ENCODE measurements at places on chromosomes 16 and 17.

DNA sequence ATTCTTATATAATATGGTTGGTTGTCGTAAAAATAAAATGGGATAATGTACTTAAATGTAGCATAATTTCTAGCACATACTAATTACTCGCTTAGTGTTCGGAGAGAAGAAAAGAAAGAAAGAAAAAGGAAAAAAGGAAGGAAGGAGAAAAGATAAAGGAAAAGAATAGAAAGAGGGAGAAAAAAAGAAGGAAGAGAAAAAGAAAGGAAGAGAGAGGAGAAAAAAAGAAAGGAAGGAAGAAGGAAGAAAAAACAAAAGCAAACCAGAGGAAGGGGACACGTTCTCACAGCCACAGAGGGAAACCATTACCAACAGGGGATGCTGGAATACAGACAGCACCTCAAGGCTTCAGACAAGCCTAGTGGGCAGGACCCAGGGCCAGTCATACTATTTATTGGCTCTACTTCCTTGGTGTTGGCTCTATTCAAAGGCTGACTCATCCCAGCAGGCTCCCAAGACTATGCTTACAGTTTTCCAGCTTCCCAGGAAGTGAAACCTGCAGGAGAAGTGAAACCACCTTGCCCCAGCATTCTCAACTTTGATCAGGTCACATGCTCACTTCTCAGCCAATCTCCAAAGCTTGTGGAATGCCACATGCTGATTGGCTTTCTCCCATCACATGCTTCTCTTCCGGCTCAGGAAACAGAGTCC lies 273.5 kb upstream of the IRX5 start:
- DNase-seq: no peak

- no peak for DNase-seq
These were observed 53.6 kb downstream of the RMI2 start for GRCh38 chr16:11398851-11399250.

DNA sequence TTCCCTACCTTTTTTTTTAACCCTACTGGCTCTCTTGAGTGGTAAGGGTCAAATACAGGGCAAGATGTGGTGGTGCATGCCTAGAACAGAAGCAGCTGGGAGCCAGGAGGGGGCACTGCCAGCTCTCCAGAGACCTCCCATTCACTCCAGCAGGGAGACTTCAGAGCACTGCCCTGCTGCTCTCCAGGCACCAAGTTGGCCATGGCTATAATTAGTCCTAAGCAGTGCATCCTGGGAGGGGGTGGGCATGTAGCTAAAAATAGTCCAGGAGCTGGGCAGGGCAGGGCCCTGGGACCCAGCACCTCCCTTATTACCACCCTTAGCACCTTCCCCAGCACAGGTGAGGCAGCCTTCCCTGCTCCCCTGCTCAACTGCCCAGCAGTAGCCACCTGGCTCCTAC lies 3.5 kb downstream of the CORO6 start:
- no peak for DNase-seq

GRCh38 chr16:82195917-82196494 lies 26.0 kb upstream of the MPHOSPH6 start:
- DNase-seq: no peak

GRCh38 chr17:68382582-68383085 lies 74.7 kb downstream of the WIPI1 start:
- no peak for DNase-seq

GRCh38 chr16:79400462-79401149 lies 199.9 kb downstream of the MAF start:
- DNase-seq: no peak

DNA sequence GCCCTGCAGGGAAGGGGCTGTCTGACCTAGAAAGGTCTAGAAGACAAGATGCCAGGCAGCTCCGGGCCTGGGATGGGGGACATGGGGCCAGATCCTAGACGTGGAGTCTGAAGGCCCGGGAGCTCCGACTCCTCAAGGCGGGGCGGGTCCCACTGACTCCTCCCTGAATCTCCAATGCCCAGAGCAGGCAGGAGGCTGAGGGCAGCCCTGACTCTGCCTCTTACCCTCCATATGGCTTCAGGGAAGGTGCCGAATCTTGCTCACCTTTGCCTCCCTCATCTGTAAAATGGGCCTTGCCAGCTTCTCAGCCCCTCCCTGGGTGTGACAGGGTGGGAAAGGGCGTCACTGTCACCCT lies 14.8 kb downstream of the VASN start:
- DNase-seq: no peak

GRCh38 chr16:54385141-54385540 lies 98.6 kb upstream of the IRX3 start:
- DNase-seq: no peak

GRCh38 chr16:16124974-16125373 lies 98.3 kb downstream of the ABCC6 start:
- DNase-seq: no peak

DNA sequence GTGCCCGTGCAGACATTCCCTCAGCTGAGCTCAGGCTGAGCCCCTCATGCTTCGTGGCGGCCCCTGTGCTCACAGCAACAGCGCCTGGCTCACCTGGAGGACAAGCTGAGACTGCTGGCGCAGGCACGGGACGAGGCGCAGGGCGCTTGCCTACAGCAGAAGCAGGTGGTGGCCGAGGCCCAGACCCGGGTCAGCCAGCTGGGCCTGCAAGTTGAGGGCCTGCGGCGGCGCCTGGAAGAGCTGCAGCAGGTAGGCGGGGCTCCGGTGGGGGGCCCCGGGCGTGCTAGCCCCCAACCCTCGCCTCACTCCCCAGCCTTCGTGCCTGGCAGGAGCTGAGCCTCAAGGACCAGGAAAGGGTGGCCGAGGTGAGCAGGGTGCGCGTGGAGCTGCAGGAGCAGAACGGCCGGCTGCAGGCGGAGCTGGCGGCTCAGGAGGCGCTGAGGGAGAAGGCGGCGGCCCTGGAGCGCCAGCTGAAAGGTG lies 1.4 kb upstream of the RAC3 start:
- no peak for DNase-seq

DNA sequence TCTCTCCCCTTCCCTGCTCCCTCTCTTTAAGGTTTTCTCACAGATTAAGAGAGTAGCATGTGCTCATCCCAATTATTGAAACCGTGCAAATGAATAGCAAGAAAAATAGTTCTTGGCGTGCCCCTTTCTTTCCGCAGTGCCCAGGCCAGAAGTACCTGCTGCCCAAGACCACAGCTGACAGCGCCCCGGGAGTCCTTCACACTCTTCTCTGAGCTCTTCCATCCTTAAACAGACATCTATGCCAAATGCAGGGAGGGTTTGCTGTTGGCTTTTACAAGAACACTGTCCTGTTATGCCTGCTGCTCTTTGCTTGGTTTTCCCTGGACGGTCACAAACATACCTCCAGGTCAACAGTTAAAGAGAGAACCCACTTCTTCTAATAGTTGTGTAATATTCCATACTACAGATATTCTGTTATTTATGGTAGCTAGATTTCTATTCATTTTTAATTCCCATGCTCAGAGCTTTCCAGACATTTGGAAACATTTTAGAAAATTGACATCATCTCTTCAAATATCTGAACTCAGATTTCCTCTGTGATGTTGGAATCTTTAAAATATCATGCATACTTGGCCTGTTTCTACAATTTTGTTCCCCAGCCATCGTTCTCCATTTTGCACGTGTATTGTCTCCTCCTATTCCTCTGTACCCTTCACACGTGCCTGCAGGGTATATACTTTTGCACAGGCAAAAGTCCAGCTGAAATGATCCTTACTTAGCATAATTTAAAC lies 416.7 kb downstream of the WWOX start:
- DNase-seq: no peak

GRCh38 chr16:31508706-31509195 lies 560 bp upstream of the RUSF1 start:
- DNase-seq: no peak

GRCh38 chr17:33049781-33050414 lies 58.3 kb downstream of the SPACA3 start:
- DNase-seq: peak; percentile 71

GRCh38 chr16:9689597-9689996 lies 492.6 kb downstream of the GRIN2A start:
- no peak for DNase-seq

DNA sequence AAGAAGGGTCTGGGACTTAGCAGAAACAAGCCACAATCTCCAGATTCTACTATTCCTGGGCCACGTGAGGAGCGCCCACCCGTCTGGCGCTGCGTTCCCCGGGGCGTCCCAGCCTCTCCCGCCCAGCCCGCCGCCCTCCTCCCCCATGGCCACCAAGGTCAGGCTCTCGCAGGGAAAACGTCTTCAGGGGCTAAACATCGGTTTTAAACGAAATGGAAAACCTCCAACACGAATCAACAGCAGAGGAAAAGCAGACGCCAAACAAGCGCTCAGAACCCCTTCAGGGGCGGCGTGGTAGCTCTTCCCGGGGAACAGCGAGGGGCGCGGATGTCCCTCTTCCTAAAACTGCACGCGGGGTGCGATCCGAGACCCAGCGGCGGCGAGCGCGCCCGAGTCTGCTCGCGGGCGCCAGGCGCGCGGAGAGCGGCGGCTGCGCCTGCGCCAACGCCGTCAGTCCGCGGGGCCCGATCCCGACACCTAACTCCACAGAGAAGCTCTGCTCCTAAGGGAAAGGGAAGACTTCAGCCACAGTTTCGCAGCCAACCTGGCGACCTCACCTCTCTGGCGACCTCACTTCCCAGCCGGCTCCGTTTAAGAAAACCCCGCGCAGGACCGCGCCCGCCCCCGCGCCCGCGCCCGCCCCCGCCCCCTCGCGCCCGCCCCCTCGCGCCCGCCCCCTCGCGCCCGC lies 505 bp upstream of the COG1 start:
- DNase-seq: peak; percentile 84

- DNase-seq: no peak
These were observed 505.4 kb upstream of the RBFOX1 start for GRCh38 chr16:6827267-6827666.

DNA sequence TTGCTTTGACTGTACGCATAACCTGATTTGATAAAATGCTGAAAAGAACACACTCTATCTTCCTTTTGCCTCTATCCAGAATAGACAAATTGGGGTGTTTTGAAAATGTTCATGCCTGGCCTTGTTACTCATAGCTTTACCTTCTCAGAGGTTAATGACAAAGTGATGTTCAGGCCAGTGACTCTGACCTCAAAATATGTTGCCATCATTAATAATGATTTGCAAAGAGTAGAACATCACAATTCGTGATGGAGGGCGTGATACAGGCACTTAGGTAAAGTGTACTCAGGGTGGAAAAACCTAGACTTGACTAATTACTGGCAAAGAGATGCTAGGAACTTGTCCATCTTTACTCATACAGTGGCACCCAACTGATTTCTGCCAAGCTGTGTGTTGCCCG lies 656.6 kb upstream of the SOX9 start:
- DNase-seq: no peak

- DNase-seq: no peak
These were observed 292.3 kb downstream of the SHISA9 start for GRCh38 chr16:13193721-13194120.

DNA sequence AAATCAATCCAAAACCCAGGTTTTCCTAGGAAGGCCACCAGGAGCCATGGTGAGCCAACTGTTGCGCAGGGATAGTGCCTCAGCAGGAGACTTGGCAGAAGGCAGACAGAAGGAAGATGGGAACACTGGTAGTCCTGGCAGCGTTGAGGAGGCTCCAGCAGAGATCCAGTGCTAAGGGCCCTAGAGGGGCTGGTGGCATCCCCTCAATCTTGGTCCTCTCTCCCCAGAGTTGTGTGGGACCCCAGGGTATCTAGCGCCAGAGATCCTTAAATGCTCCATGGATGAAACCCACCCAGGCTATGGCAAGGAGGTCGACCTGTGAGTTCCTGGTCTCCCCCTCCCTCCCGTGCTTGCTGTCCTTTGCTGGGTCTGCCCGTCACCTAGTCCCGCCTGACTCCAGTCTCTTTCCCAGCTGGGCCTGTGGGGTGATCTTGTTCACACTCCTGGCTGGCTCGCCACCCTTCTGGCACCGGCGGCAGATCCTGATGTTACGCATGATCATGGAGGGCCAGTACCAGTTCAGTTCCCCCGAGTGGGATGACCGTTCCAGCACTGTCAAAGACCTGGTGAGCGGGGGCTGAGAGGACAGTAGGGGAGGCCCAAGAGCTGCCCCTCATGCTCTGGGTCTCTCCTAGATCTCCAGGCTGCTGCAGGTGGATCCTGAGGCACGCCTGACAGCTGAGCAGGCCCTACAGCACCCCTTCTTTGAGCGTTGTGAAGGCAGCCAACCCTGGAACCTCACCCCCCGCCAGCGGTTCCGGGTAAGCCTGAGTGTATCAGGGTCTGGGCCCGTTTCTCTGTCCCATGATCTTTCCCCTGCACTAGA lies 5.7 kb downstream of the CFAP119 start:
- DNase-seq: no peak

- no peak for DNase-seq
These were observed 233.6 kb downstream of the CPPED1 start for GRCh38 chr16:12570046-12570618.

DNA sequence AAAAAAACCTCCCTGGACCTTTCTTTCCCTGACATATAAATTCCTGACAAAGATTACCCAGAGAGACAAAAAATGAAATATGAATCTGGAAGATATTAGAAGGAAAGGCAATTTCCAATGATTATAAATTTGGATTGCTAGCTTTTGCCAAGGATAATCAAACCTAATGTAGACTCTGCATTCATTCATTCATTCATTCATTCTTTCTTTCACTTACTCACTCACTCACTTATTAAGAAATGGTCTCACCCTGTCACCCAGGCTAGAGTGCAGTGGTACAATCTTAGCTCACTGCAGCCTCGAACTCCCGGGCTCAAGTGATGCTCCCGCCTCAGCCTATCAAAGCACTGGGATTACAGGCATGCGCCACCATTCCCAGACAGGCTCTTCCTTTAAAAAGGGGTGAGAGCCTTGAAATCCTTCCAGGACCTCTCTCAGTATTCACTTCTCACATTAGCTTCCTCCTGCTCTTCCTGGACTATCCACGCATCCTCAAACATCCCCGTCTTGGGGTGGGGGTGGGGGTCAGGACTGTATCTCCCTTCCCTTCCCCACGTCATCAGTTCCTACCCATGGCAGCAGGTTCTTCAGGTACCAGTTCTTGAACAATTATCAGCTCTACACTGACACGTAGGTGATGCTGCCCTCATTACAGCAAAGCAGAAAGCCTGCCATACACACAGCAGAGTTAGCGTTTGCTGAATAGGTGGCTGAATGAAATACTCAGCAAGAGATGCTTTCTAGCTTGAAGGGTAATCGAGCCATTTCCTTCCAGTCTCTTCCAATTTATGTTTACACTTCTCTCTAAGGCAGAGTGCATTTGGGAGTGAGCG lies 19.8 kb downstream of the PRPSAP1 start:
- DNase-seq: no peak

GRCh38 chr17:32355649-32356377 lies 5.9 kb downstream of the ZNF207 start:
- DNase-seq: no peak

DNA sequence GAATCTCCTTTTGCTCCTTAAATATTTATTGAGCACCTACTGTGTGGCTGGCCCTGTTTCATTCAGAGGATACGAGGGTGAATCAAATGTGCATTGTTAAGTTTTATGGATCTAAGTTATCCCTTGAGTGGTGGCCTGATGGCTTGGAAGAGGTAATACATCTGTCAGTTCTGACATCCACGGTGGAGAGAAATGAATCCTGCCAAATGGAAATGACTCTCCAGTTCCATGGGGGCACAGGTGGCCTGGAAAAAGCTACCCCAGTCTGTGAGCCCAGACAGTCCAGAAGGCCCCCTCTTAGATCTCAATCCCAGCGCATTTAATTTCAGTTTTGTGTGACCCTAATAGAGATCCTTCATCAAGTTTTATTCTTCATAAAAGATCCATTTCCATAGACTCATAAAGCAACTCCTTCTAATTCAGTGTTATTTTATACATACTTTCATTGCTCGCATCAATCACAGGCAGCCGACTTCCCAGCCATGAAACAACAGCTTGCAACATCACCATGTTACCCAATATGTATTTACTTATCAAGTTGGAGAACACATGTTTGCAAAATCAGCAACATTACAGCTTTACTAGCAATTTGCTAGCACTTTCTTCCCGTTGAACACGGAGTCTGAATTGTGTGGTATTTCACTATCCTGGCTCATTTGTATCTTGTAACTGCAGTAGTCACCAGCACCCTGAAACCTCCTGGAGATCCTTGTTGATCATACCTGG lies 334.8 kb upstream of the HSBP1 start:
- no peak for DNase-seq

Measured in GM10248 (cell line).